ENCODE measurements at places on chromosomes 13 and 19.

DNA sequence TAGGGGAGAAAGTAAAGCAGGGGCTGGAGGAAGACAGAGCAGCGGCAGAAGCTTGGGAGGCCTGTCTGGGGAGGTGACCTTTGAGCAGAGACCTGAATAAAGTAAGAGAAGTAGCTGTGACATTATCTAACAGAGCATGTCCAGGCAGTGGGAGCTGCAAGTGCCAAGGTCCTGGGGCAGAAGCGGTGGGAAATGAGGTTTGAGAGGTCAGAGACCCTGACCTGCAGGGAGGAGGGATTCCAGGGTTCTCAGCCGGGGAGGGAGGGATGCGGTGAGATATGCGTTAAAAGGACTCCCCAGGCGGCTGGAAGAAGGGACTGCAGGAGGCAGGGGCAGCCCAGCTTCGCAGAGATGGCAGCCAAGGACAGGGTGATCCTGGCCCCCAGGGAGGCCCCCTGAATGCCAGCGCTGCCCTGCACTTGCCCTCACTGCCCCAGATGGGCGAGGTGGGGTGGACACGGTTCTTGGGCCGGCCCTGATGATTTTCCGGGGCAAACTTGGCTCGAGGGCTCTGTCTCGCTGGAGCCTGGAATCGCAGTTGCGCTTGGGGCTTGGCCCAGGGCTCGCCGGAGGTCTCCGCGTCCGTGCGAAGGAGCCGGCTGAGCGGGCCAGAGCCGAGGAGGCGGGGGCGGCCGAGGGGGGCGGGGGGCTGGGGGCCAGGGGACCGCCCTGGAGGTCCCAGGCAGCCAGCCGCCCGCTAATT lies 3.2 kb downstream of the CRLF1 start:
- no peak for DNase-seq

GRCh38 chr19:28435551-28436271 lies 777.2 kb downstream of the UQCRFS1 start:
- DNase-seq, result no peak

- DNase-seq, result no peak
Measured at GRCh38 chr19:21127898-21128297, 13.9 kb upstream of the ZNF431 start.

DNA sequence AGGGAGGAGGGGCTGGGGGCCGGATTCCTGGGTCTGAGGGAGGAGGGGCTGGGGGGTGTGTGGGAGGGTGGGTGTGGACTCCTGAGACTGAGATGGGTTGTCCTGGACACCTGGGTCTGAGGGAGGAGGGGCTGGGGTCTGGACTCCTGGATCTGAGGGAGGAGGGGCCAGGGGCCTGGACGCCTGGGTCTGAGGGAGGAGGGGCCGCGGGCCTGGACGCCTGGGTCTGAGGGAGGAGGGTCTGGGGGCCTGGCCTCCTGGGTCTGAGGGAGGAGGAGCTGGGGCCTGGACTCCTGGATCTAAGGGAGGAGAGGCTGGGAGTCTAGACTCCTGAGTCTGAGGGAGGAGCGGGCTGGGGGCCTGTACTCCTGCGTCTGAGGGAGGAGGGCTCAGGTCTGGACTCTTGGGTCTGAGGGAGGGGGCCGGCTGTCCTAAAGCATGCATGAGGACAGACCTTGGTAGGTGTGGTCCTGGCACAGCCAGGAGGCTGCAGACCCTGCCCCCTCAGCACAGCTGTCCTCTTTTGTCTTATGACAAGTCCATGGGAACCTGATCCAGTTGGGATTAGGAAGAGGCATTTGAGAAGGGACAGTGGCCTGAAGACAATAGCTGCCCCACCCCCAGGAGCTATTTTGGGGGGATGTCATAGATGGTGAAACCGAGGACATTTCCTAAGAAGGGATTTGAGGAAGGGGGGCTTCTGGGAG lies 1.3 kb downstream of the TNNT1 start:
- no peak for DNase-seq

DNA sequence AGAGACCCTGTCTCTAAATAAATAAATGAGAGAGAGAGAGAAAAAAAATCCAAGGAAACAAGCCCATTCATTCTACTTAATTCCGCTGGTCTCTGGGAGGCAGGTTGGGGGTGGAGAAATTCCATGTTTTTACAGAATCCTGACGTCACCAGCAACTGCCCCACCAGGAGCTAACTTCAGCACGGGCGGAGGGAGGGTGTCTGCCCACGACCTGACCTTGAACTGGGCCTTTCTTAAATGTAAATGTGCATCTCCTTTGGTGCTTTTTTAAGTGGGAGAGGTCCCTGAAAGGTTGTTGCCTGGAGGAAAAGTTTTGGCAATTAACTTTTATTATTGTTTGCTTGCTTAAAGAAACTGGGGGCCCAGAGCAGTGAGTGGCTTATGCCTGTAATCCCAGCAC lies 15.5 kb downstream of the KLF2 start:
- no peak for DNase-seq

DNA sequence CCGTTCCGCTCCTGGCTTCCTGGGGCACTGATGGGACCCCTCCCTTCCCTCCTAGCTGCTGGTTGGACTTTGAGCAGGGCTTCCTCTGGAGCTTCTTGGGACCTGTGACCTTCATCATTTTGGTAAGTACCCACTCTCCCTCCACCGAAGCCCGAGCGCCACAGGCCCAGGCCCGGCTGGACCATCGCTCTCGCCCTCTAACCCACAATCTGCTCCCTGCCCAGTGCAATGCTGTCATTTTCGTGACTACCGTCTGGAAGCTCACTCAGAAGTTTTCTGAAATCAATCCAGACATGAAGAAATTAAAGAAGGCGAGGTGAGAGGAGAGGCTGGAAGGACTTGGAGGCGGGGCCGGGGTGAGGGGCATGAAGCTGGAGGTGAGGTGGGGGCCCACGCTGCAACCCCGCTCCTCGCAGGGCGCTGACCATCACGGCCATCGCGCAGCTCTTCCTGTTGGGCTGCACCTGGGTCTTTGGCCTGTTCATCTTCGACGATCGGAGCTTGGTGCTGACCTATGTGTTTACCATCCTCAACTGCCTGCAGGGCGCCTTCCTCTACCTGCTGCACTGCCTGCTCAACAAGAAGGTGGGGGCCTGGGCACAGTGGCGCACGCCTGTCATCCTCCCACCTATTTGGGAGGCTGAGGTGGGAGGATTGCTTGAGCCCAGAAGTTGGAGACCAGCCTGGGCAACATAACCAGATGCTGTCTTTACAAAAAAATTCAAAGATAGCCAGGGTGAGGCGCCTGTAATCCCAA lies 12.3 kb downstream of the DDX39A start:
- no peak for DNase-seq

- no peak for DNase-seq
Measured at GRCh38 chr19:46006411-46006810, 11.1 kb downstream of the CCDC61 start.

GRCh38 chr13:31074756-31075155 lies 86.9 kb downstream of the HSPH1 start:
- no peak for DNase-seq

DNA sequence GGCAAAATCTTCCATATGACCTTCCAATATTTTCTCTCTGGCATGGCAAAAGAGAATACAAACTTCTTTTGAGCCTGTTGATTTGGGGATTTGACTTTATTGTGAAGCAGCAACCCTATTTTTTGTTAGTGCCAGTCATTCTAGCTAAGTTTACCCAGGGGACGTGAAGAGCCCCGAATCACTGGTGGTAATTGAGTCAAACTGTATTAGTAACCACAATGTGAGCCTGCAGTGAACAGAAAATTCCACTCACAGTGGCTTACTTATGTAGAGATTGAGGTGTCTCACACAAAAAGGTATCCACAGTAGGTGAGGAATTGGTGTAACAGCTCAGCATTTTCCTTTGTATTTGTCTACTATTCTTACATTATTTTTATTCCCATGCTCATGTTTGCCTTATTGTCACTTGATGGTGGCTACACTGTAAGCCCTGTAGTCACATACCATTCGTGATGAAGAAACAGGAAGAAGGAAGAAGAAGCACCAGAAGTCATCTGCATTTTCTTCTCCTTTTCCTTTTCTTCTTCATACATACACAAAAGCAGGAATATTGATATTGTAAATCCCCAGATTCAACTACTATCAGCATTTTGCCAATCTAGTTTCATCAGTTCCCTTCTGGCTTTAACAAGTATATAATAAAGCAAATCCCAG lies 33.3 kb upstream of the MYCBP2 start:
- no peak for DNase-seq

- no peak for DNase-seq
Measured at GRCh38 chr13:43054803-43055802, 31.7 kb downstream of the DNAJC15 start.

DNA sequence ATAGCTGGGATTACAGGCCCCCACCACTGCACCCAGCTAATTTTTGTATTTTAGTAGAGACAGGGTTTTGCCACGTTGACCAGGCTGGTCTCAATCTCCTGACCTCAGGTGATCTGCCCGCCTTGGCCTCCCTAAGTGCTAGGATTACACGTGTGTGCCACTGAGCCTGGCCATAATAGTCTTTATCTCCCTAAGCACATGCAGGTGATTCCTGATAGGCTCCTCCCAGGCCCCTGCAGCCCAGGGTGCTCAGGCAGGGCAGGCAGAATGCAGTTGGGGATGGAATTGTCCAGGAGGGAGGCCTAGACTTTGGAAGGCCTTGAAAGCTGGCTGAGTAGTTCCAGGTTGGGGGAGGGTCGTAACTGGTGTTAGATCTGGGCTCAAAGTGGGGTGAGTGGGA lies 8.5 kb downstream of the ZNF526 start:
- DNase-seq, result no peak

GRCh38 chr19:49058562-49058961 lies 1.0 kb upstream of the CGB7 start:
- DNase-seq, result no peak

- peak; percentile 28 for DNase-seq
Measured at GRCh38 chr19:570937-571565, 1.3 kb upstream of the BSG start.

DNA sequence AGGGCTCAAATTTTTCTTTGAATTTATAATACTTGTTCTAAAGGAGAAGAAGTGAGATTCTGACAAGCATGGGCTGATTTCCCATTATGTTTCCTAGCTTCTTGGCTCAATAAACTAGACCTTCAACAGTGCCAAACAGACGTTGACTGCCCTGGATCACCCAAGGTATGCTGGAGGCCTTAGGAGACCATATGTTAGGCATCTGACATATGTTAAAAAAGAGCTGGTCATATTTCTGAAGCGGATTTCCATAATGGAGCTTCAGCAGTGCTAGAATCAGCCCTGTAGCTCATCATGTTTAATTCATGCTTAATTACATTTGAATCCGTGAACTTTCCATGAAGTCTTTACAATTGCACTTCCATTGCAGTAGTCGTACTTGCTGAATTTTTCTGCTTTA lies 653.3 kb downstream of the DIAPH3 start:
- no peak for DNase-seq

- DNase-seq, result no peak
Measured at GRCh38 chr19:18001777-18002345, 6.1 kb upstream of the ARRDC2 start.

GRCh38 chr19:34274827-34275625 lies 20.7 kb downstream of the GARRE1 start:
- DNase-seq, result no peak

- DNase-seq, result no peak
Measured at GRCh38 chr13:42071672-42072419, 23.4 kb downstream of the DGKH start.

- no peak for DNase-seq
Measured at GRCh38 chr19:5571777-5572176, 4.0 kb upstream of the TINCR start.

DNA sequence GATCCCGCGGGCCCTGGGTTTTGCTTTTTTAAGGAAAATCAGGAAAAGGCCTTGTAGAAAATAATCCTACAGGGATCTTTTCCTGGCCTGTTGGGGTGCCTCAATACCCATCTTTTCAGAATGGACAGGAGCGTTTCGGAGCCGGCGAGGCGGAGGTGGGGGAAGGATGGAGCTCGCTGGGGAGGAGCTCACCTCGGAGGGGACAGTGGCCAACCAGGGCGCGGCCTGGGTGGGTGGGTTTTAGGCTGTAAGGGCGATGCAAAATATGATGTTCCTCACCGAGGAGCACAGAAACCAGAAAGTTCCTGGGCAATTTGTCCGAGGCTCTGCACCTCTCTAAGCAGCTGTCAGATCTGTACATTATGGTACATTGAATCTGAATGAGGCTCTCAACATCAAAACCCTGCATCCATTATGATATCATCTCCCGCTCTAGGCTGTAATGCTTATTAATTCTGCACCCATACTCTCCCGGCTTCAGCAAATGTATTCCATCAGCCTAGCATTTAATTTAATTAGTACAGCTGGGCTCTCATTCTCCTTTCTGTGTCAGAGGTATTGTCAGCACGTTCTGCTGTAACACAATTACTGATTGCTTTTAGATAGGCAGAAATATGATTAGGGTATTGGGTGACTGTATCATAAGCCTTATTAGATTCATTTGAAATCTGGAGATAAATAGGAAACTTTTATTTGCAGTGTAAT lies 90.3 kb upstream of the SOX1 start:
- no peak for DNase-seq

- DNase-seq, result no peak
Measured at GRCh38 chr13:102311419-102311796, 90.4 kb downstream of the FGF14 start.

- no peak for DNase-seq
Measured at GRCh38 chr19:21314676-21315075, 14.5 kb downstream of the ZNF708 start.

GRCh38 chr13:95480131-95480545 lies 72.4 kb upstream of the CLDN10 start:
- DNase-seq, result no peak

- no peak for DNase-seq
Measured at GRCh38 chr13:77300176-77301037, 26.5 kb downstream of the MYCBP2 start.

DNA sequence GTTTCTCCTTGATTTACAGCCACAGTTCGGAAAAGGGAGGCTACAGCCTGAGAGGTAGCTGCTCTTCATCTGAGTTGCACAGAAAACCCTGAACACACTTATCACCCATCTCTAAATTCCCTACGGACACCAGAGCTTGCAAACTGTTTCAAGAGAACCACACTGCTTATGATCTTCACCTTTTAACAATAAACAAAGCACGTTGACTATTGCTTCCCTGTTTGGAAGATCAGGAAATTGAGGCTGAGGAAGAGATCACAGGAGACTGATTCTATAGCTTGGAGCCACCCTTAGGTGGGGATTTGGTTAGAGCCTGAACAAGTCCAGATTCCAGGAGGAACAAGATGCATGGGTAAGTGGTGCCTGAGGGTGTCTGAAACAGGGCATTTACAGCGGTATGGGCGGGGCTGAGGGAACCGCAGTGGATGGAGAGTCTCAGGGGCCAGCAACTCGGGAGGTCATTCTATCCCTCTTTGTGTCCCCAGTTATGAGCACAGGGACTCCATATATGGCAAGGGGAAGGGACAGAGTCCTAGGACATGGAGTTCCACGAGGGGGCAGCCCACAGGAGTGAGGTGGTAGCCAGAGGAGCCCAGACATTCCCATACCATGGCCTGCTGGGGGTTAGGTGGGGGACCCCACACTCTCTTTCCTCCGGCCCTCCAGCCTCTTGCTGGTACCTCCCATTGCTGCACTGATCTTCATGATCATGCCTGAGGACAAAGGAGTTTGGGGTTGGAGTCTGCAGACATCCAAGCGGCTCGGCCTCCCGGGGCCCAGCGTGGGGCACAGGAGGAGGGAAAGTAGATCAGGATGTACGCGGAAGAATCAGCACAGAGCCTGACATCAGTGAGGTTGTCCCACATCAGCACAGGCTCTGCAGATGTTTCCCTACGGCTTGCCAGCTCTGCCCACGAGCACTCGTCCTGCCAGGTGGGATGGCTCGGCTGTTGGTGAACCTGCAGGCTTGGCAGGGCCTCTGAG lies 162.3 kb upstream of the ZNF536 start:
- DNase-seq, result no peak
